Activated CD4-positive, alpha-beta T cell treated with anti-CD3 and anti-CD28 coated beads for 36 hours (primary cell): ENCODE measurements at places on chromosomes 5 and 9.
A peak's percentile ranks its signal among the peaks of the same experiment; 100 is the strongest.

DNA sequence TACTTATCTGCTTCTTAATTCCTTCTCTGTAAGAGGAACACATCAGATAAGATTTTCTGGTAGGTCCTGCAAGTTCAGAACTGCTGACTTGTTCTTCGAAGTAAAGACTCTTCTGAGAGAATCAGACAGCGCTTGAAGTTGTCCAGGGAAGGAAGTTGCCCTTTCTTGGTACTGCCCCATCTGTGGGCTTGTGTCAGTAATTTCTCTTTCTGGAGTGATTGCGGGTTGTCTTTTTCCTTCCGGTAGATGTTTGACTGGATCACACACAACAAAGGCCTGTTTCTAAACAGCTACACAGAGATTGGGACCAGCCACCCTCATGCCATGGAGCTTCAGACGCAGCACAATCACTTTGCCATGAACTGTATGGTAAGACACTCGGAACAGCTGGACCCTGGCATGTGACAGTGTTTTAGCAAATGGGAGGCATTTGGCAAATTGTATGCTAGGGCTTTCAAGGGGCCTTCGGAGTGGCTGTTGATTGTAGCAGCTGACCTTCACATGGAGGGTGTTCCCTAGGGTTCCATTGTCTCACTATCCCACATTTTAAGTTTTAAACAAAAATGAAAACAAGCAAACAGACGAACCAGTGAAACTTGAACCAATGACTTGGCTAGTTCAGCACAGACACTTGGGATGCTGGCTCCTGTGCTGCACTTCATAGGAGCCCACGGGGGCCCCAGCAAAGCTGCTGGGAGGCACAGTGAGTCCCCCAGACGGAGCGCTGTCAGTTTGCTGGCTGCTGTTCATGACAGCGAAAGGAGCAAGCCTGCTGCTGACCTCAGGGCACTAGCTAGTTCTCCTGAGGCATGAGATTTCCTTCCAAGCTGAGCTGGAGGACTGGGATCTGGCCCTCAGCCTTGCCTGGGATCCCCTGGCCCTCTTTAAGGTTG is 149.9 kb downstream of the TRIO start:
- no peak for DNase-seq

GRCh38 chr5:994821-995220 is 13.8 kb upstream of the NKD2 start:
- no peak for DNase-seq

- DNase-seq, result no peak
Observed at GRCh38 chr5:115577329-115577728, 24.9 kb downstream of the TICAM2 start.

- DNase-seq, result no peak
Observed at GRCh38 chr5:94901191-94901979, 282.9 kb downstream of the SLF1 start.

- DNase-seq, result no peak
Observed at GRCh38 chr9:77952635-77953328, 78.8 kb downstream of the GNAQ start.

DNA sequence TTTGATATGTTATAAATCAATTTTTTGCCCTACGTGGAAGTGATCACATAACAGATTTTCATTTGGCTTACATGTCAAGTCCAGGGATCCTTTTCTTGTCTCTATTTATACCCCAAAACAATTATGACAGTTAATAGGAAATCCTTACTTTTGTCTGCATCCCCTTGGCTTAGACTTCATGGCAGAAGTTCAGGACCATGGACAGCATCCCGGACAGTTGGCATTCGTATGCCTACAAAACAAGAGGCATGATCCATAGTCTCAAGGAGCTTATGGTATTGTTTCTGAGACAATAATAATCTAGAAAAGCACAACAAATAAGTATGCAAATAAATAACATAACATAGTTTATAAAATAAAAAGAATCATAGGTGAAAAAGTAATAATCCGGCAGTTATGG is 214.3 kb upstream of the GRIA1 start:
- peak; percentile 44 for DNase-seq

- DNase-seq, result no peak
Observed at GRCh38 chr5:5598547-5599113, 176.2 kb downstream of the ICE1 start.

GRCh38 chr9:130423272-130423671 is 21.5 kb upstream of the ASS1 start:
- no peak for DNase-seq

DNA sequence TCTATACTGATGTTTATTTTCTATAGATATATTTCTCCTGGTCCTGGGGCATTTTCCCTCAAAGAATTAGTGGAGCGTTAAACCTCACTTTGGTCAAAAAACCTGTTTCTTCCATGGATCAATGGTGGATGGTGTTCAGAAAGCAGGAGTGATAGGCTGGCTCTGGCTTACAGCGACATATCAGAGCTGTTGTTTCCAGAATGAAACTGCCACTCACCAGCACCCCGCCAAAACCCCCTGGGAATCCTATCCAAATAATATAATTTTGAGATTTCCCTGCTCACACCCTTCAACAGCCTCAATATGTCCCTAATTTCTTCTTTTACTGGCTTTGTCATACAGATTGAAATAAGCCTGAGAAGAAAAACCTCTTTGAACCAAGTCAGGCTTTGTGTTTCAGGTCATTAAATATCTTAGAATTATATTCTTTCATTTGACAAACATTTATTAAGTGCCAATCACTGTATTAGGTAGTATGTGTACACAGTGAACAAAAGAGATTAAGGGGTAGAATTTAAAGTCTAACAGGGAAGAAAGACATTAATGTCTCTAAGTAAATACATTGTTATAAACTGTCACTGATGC is 144.5 kb upstream of the GPR151 start:
- no peak for DNase-seq

DNA sequence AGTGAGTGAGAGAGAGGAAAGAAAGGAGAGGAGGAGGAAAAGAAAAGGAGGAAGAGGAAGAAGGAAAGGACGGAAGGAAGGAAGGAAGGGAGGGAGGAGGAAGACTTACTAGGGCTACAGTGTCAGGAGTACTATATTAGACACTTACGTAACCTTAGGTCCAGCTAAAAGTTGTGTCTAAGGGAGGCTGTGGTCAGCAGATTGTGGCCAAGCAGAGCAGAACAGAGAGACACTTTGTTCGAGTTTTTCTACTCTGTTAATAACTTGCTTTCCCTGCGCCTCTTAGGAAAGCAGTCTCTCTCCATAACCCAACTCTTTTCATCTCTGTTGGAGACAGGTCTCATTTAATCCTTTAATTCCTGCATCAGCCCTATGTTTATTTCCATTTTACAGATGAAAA is 138.9 kb downstream of the KCNN2 start:
- DNase-seq, result no peak

- no peak for DNase-seq
Observed at GRCh38 chr9:134625361-134626068, 16.1 kb upstream of the COL5A1 start.

DNA sequence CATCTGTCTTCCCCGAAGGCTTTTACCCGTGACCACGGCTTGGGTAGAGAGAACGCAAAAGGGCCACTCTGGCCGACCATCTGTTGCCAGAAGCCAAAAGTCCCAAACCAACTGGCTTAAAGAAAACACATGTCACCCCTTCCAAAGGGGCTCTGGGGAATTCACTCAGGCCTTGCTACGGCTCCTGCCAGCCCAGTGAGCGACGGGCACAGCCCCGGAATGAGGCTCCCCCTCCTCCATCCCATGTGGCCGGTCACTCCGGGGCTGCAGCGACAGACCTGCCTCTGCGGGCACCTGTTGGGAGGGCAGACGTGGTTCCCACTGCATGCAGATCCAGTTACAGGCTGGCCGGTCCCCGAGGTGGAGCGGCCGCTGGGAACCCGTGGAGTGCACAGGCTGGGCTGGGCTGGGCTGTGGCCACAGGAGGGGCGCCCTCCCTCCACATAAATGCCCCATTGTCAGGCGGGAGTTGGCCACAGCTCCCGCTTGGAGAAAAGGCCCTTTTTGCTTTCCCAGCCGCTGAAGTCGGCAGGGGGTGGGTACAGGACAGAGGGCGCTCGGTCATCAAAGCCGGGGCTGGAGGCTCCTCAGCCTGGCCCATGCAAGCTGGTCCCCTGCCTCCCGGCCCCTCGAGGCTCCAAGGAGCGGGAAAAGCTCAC is 19.9 kb downstream of the NOTCH1 start:
- DNase-seq, result no peak

GRCh38 chr9:19171271-19171670 is 44.0 kb upstream of the PLIN2 start:
- no peak for DNase-seq

GRCh38 chr5:88863523-88863922 is 19.5 kb downstream of the MEF2C start:
- DNase-seq, result no peak

GRCh38 chr9:92100237-92100911 is 14.8 kb downstream of the SPTLC1 start:
- DNase-seq, result peak; percentile 20

GRCh38 chr9:656926-657568 is 184.4 kb upstream of the DMRT1 start:
- DNase-seq, result peak; percentile 15

- DNase-seq, result no peak
Observed at GRCh38 chr9:101026824-101027223, 1.7 kb upstream of the PLPPR1 start.

DNA sequence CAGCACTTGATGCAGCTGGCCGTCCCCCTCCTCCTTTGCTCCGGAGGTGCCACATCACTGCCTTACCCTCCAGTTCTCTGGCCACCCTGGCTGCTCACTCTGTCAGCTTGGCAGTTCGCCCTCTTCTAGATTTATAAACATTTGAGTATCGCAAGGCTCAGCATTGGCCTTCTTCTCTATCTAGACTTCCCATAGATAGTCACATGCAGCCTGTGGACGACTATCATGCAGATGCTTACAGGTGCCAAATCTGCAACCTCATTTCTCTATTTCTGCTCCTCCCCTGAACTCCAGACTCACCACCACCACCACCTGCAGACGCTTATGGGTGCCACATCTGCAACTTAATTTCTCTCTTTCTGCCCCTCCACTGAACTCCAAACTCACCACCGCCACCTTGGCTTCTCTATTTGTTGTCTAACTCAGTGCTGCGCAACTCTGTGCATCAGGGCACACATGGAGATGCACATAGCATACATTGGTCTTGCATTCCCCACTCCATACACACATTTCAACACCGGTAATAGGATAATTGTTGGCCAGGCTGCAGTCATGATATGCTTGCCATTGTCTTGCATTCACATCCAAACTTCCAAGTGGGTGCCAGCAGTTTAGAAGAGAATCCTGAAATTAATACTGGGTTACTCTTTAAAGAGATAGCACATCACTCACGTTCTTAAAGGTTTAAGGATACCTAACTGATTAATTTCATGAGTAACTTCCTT is 1.9 kb upstream of the DAP start:
- DNase-seq, result no peak

DNA sequence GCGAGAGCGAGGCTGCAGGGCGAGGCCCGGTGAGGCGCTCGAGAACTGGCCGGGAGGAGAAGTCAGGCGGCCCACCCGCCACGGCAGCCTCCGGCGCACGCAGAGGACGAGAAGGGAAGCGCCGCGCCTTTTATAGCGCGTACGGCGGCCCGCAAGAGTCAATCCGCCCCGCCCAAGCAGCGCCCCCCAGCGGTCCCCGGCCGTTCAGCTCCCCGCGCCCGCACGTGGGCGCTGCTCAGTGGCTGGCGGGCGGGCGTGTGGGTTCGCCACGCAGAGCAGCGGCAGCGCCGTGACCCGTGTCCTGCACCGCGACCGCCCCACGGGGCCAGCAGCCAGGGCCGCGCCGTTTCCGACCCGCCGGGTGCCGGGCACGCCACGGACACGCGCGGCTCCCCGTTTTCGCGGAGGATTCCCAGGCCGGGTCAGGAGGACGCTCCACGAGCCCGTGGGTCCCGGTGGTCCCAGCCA is 14.6 kb downstream of the LCN10 start:
- DNase-seq, result peak; percentile 95

DNA sequence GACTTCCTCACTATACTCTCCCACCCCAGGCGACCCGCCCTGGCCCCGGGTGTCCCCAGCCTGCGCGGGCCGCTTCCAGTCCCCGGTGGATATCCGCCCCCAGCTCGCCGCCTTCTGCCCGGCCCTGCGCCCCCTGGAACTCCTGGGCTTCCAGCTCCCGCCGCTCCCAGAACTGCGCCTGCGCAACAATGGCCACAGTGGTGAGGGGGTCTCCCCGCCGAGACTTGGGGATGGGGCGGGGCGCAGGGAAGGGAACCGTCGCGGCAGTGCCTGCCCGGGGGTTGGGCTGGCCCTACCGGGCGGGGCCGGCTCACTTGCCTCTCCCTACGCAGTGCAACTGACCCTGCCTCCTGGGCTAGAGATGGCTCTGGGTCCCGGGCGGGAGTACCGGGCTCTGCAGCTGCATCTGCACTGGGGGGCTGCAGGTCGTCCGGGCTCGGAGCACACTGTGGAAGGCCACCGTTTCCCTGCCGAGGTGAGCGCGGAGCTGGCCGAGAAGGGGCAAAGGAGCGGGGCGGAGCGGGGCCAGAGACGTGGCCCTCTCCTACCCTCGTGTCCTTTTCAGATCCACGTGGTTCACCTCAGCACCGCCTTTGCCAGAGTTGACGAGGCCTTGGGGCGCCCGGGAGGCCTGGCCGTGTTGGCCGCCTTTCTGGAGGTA is 2.1 kb downstream of the CA9 start:
- peak; percentile 63 for DNase-seq

GRCh38 chr5:159903131-159903530 is 13.2 kb upstream of the ADRA1B start:
- no peak for DNase-seq

DNA sequence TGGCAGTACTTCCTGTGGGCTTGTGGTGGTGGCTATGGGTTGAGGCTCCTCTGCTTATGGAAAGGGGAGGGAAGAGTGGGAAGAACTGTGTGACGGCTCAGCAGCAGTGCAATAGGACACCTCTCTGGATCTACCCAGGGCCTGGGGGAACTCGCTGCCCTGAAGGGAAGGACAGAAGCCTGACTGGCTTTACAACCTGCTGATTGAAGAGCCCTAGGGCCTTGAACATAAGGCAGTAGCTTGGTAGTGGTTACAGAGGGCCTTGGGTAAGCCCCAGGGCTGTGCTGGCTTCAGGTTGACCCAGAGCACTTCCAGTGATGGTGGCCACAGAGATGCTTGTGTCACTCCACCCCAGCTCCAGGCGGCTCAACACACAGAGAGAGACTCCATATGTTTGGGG is 5.5 kb downstream of the CCIN start:
- no peak for DNase-seq

GRCh38 chr9:113578882-113579282 is 115.4 kb downstream of the RGS3 start:
- peak; percentile 94 for DNase-seq

DNA sequence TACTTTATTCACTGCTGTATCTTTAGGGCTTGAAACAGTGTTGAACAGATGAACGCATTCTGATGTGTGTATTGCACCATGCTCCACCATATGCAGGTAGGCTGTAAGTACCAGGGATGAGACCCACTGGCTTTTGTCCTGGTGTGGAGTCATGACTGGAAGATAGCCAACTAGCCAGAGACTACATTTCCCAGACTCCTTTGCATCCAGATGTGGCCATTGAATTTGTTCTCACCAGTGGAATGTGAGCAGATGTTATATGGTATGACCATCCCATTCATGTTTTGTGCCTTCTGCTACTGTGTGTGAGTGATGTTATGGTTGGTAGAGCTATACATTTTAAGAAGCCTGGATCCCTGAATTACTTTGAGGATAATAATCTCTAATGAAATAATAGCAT is 7.4 kb upstream of the FBXL7 start:
- DNase-seq, result no peak

GRCh38 chr5:170632266-170632984 is 128.6 kb downstream of the KCNIP1 start:
- no peak for DNase-seq

GRCh38 chr9:7402334-7403027 is 397.1 kb downstream of the DMAC1 start:
- no peak for DNase-seq
